ENCODE measurements at places on chromosomes 3 and 15.

- no peak for DNase-seq
Measured at GRCh38 chr3:110646496-110646895, 425.1 kb upstream of the NECTIN3 start.

GRCh38 chr15:41804916-41805666 is 22.8 kb upstream of the JMJD7 start:
- no peak for DNase-seq

DNA sequence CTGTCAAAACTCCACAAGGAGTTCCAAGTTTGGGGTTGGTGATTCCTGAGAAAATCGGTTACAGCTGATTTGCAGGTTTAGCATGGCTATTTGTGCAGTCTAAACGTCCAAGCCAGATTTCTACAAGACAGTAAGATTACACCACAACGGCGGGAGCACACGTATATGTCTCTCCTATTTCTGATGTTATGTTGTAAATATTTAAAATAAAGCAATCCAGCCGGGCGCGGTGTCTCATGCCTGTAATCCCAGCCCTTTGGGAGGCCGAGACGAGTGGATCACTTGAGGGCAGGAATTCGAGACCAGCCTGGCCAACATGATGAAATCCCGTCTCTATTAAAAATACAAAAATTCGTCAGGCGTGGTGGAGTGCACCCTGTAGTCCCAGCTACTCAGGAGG is 106.8 kb upstream of the IGF1R start:
- DNase-seq, result no peak

GRCh38 chr15:88535100-88535499 is 11.4 kb downstream of the DET1 start:
- no peak for DNase-seq

DNA sequence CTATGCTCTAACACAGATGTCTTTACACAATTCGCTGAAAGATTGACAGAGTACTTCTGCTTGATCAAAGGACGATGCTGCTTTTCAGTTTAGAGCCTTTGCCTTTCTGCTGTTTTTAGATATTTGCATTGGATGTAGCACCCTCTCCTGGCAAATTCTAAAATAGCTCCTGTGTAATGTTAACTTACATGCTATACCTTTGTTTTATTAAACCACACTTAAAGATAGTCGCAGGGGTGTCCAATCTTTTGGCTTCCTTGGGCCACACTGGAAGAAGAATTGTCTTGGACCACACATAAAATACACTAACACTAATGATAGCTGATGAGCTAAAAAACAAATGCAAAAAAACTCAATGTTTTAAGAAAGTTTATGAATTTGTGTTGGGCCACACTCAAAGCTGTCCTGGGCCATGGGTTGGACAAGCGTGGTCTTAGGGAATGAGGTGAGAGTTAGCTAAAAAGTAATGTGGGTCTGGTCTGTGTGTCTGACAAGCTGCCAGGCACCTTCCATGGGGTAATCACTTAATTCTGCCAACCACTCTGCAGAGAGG is 62.9 kb downstream of the ATG7 start:
- peak; percentile 33 for DNase-seq

GRCh38 chr3:140736863-140737460 is 59.1 kb downstream of the TRIM42 start:
- DNase-seq, result peak; percentile 8

GRCh38 chr3:50380405-50381085 is 21.2 kb upstream of the TMEM115 start:
- DNase-seq, result no peak

GRCh38 chr3:49512781-49513355 is 41.4 kb upstream of the BSN start:
- DNase-seq, result no peak

DNA sequence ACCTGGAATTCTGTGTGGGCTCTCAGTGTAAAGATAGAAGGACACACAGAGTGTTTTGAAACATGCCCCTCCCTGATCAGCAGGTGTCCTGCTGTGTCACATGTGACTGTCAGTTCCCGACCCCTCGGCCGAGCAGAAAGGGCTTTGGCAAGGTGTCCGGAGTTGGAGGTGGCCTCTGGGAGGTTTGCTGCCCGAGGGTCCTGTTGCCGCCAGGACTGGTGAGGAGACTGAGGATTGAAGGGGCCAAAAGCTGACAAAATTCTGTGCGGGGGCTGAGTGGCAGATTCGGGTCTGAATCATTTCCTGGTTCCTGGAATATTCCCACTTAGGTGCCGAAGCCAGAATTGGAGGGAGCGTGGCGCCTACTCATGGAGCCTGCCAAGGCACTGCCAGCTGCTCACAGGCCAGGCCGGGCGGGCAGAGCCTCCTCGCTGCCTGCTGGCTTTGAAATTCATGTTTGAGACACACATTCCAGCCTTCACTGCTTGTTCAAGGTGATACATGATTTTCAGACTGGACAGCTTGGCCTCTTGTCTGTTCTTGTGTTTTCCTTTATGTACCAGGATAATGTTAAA is 83.8 kb downstream of the APBA2 start:
- DNase-seq, result no peak

GRCh38 chr3:126194713-126195305 is 14.4 kb upstream of the ALDH1L1 start:
- no peak for DNase-seq

GRCh38 chr3:151415289-151415688 is 30.7 kb upstream of the P2RY12 start:
- DNase-seq, result no peak

Measured in AG09309 (cell line).